ENCODE measurements at places on chromosomes 1 and 21.
A peak's percentile ranks its signal among the peaks of the same experiment; 100 is the strongest.

DNA sequence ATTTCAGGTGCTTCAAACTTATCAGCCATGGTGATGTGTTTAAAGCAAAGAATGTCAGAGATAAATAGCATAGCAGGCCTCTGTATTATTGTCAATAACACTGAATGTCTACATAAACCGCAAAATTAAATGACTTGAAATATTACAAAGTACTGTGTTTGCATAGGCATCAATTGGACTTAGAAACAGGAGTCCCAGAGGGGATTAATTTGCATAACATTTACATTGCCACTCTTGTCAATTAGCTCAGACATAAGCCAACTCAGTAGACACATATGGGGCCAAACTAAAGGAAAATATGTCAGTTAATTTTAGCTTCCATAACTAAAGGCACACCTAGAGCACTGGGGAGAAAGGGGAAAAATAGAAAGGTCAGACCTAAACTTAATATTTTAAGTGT lies 814.5 kb upstream of the NEGR1 start:
- no peak for DNase-seq

DNA sequence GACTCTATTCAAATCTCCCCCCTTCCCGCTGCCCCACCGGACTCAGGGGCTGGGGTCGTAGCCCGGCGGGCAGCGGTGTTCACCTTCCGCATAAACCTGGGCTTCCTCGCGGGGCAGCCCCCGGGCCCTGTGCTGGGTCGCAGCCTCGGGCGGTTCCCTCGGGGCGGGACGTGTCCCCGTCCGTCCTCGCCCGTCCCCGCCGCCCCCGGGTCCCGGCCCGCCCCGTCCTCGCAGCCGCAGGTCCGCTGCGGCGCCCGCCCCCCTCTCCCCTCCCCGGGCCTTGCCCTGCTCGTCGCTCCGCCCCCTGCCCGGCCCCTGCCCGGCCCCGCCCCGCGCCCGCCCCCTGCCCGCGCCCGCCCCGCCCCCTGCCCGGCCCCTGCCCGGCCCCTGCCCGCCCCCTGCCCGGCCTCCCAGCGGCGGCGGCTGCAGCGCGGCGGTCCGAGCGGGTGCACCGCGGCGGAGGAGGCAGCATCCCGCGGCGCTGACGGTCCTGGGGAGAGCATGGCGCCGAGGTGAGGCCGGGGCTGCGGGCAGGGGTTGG lies at the start of gene COL18A1:
COL18A1 (plus strand) TSS at position 436 of the 541 bp plus-strand sequence; CDS start at position 502, 66 bp downstream.
- no peak for DNase-seq

DNA sequence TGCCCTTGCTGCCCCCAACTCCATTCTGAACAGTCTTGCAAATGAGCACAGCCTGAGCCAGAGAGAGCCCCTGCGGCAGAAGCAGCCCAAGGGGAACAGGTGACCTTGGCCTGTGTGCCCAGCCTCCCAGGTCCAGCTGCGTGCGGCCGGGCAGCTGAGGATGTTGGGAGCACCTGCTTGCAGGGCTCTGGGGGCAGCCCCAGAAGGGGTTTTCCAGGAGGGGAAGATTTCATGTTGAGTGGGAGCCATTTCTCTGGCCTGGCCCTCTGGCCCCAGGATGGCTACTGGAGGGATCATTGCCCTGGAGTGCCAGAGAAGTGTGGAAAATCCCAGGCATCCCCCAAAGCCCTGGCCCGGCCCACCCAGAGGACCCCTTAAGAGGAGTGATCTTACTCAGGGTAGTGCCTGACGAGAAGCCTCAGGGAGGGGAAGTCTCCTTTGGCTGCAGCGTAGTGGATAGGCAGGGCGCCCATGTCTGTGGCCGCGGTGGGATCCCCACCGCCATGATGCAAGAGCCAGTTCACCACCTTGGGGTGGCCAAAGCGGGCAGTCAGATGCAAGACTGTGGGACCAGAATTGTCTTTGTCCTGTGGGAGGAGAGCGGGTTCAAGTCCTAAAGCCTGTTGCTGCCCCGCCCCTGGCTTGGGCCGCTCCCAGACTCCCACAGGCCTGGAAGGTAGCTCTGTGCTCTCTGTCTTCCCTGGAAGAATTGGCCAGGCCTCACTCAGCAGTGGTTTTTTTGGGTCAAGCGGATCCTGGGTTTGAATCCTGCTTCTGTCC lies 20.6 kb upstream of the RNU1-4 start:
- DNase-seq = no peak

- DNase-seq = peak; percentile 89
Observed at GRCh38 chr1:209095627-209096595, 487.6 kb upstream of the CAMK1G start.

- DNase-seq = no peak
Observed at GRCh38 chr1:80155371-80155770, 1148.8 kb upstream of the ADGRL4 start.

DNA sequence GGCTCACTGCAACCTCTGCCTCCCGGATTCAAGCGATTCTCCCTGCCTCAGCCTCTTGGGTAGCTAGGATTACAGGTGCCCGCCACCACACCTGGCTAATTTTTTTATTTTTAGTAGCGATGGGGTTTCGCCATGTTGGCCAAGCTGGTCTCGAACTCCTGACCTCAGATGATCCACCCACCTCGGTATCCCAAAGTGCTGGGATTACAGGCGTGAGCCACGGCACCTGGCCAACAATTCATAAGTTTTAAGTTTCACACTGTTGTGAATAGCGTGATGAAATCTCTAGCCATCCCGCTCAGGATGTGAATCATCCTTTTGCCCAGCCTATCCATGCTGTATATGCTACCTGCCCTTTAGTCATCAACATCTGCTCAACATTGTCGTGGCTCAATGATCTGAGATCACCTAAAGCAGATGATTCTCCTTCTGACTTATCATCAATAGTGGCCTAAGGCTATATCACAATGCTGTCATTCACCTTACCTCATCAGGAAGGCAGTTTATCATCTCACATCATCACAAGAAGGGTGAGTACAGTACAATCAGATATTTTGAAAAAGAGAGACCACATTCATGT lies 2.6 kb downstream of the PFDN2 start:
- DNase-seq = peak; percentile 98

- no peak for DNase-seq
Observed at GRCh38 chr1:94012708-94013366, 103.6 kb upstream of the GCLM start.

DNA sequence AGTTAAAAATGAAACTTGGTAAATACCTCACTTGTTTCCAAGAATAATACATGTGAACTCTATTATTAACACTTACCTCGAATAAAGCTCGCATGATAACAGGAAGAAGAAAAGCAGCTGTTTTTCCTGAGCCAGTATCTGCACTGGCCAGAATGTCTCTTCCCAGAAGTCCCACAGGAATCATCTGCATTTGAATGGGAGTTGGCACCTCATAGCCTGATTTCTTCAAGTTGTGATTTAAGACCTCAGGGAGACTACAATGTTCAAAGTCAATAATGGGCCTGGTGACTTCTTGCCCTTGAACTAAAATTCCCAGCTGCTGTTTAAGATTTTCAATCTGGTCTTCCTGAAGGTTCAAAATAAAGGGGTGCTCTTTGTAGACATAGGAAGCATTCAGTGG lies 3.8 kb downstream of the DDX59 start:
- no peak for DNase-seq

DNA sequence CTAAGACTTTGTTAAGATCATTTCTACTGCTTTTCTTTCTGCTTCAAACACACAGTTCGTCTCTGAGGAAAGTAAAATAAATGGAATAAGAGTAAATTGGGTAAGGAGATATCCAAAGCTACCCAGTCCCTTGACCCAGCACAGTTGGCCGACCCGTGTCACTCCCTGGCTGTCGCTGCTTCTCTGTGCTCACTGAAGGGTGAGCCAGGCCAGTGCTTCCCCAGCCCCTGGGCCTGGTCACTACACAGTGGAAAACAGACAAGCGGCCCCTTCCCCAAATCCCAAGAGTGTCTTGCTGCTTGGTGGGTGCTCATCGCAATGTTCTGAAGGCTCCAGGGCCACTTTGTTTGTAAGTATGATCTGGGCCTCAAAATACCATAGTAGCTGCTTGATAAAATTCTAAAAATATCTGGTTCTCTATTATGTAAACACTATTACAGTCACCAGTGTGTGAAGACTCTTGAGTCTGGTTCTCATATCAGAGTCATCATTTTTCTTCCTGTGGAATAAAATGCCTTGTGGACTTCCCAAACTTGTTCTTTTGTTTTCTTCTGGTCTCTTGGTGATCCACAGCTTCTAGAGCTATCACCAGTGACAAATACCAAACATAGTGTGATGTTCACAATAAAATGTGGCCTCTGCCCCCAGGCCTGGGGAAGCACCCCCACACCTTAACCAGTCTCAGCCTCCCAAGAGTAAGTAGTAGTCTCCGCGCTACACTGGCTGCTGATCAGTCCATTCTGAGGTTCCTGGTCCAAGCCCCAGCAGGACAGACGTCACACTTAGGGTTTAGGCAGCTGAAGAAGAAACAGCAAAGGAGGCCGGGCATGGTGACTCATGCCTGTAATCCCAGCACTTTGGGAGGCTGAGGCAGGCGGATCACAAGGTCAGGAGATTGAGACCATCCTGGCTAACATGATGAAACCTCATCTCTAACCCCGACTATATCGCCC lies 106.2 kb downstream of the DHRS3 start:
- no peak for DNase-seq

DNA sequence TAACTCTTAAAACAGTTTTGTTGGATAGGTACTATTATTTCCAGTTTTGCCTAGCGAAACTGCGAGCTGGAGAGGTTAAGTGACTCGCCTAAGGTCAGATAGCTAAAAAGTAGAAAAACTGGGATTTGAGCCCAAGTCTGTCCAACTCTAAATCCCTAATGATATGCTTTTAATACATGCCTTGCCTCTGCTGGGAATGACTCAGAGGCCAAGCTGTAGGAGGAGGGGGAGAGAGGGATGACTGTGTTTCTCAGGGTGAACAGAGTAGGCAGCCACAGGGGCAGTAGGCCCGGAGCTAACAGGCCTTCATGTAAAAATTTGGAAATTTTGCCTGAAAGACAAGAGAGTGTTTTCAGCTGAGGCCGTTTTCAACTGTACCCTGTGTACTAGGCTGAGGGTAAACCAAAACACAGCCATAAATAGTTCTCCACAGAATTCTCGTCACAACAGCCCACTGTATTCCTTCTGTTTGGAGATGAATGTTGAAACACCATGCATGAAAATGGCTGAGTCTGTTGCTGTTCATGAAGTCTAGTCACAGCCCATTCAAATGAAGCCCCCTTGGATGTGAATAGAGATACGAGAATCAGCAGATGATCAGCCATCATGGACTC lies 107.5 kb upstream of the HOOK1 start:
- peak; percentile 84 for DNase-seq

DNA sequence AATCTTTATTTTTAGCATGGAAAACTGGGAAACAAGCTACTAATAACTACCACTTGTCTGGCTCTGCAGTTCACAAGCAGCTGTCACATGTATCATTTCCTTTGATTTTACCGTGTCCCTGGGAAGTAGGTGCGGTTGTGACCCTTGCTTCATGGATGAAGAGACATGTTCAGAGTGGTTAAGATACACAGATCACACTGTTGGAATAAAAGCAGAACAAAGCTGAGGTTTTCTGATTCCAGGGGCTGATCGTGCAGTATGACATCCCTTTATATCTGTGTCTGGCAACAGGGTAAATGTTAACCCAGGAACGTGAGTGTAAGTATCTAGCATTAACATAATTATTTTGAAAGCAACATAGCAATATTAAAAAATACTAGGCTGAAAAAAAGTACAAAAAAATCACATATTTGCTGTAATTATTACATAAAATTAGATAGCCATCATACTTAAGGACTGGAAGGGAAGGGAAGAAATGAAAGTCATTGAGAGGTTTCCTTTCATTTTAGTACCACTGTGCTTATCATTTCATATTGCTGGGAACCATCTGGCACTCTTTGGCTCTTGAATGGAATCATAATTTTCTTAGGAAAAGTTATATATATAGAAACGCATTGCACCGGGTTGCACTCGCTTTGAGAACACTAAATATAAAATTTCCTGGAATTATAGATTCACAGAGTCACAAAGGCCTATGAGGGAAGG lies 62.8 kb upstream of the PAXBP1 start:
- no peak for DNase-seq

DNA sequence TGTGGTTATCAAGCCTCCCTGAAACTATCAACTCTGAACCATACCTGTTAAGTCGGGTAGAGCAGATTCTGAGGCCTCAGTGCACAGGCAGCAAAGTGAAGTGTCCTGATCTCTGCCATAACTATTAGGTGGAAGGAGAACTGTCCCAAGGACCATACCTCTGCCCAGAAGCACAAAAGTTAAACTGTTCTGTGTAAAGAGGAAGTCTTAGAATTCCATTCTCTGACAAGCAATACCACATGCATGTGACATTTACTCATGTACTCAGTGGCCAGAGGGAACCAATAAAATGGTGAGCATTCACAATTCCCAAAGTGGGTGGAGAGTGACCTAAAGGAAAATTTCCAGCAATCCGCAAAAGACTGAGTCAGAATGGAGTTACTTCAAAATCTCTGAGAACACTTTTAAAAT lies 61.0 kb downstream of the TOR3A start:
- DNase-seq = peak; percentile 99

- DNase-seq = peak; percentile 28
Observed at GRCh38 chr1:67618285-67619018, 66.5 kb upstream of the GADD45A start.

DNA sequence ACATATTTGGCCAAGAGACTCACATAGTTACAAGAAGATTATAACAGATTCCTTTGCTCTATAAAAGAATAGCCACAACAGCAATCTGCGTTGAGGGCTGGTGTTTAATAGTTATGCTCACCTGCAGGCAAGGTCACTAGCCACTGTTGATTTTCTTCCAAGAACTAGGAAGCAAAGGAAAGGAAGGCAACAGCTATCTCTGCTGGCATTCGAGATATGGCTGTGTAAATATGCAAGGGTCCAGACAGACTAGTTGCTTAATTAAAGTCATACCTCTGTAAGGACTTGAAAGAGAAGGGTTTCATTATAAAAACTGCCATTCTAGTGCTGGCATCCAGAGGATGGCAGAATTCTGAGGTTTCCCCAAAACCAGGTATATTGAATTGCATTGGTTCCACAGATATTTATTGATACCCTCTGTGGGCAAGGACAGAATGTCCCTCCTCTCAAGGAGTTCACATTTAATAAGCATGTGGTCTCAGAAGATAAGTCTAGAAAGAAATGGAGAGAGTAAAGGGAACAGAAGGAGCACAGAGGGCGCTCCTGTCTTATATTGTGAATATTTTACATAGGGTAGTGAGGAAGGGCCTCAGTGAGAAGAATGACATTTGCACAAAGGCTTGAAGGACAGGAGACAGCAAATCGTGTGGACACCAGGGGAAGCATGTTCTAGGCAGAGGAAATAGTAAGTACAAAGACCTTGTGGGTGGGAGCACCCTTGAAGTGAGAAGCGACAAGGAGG lies 23.6 kb upstream of the PLEKHA6 start:
- DNase-seq = no peak

- no peak for DNase-seq
Observed at GRCh38 chr1:20873311-20873710, 86.2 kb upstream of the HP1BP3 start.

DNA sequence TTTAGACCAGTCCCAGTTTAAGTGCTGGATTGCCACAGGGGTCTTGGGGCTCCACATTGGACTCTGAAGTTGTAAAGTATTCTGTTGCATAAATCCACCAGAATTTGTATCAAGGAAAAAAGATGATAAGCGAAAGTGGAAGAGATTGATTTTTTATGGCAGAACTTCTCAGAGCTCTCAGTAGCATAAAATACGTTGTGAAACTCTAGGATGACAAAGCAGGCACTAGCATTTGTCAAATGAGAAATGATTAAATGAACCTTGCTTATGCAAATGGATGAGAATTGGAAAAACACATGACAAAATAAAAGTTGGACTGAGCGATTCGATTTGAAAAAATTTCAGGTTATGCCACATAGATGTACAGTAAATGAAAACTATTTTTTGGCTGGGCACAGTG lies 253.8 kb upstream of the RAB4A start:
- no peak for DNase-seq

Measured in HS-5 (cell line).